ENCODE measurements at places on chromosomes 5 and 9.

- DNase-seq = no peak
Measured at GRCh38 chr9:19782005-19782404, 6.8 kb downstream of the SLC24A2 start.

GRCh38 chr5:6900247-6901227 is 187.3 kb downstream of the TENT4A start:
- no peak for DNase-seq

DNA sequence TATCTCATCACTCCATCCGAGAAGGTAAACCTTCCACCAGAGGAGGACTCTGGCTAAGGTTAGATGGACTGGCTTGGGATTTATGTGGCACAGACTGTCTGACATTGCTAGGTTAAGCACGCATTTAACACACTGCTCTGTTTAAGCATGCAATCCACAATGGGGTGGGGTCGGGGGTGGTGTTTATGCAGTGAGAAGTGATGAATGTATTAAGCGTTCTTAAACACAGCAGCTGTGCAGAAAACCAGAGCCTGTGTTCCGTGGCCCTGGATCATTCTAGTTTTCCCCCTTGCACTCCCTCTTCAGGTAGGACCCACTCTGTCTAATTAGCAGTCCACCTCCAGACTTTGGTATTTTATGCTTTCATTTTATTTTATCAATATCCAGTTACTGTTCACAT is 46.4 kb downstream of the STXBP1 start:
- no peak for DNase-seq

- no peak for DNase-seq
Measured at GRCh38 chr9:16884373-16884772, 13.9 kb upstream of the BNC2 start.

DNA sequence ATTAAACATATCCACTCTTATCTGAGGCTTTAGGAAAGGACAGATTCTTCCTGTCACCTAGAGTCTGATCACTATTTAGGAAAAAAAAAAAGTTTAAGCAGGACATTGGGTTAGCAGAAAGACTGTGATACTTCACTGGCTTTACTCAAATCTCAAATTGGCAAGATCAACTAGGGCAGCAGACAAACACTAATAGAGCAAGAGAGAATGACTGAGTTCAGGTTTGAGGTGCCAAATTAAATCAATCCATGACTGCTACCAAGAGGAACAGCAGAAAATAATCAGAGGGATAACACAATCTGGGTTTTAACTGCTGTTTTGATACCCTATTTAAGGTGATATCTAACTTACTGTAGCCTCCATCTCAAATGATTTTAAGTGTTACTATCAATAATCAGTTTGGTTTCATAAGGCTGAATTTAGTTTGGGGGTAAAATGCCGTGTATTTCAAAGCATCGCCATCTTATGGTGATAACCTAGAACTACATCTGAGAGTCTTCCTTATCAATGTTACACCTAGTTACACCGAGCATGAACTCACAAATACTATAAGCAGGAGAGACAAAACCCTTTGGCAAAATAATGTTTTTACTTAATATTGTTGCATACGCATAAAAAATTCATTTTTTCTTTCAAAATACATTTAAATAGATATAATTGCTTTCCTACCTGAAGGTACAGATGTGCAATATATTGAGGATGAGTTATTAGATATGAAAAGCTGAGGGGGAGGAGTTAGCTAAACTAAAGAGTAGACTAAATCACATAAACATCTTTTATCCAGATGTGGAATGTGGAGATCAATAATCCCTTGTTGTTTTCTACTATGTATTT is 286.4 kb upstream of the CDH12 start:
- no peak for DNase-seq

- no peak for DNase-seq
Measured at GRCh38 chr5:122183098-122183787, 53.9 kb downstream of the ZNF474 start.

- no peak for DNase-seq
Measured at GRCh38 chr9:85009251-85009650, 339.7 kb downstream of the NTRK2 start.

- no peak for DNase-seq
Measured at GRCh38 chr5:157747766-157748700, 4.5 kb downstream of the LSM11 start.

GRCh38 chr5:166648736-166649135 is 1642.7 kb upstream of the WWC1 start:
- DNase-seq = no peak

GRCh38 chr9:121783111-121783510 is 131.7 kb downstream of the DAB2IP start:
- DNase-seq = no peak

GRCh38 chr5:76162335-76162734 is 79.2 kb downstream of the SV2C start:
- DNase-seq = no peak

DNA sequence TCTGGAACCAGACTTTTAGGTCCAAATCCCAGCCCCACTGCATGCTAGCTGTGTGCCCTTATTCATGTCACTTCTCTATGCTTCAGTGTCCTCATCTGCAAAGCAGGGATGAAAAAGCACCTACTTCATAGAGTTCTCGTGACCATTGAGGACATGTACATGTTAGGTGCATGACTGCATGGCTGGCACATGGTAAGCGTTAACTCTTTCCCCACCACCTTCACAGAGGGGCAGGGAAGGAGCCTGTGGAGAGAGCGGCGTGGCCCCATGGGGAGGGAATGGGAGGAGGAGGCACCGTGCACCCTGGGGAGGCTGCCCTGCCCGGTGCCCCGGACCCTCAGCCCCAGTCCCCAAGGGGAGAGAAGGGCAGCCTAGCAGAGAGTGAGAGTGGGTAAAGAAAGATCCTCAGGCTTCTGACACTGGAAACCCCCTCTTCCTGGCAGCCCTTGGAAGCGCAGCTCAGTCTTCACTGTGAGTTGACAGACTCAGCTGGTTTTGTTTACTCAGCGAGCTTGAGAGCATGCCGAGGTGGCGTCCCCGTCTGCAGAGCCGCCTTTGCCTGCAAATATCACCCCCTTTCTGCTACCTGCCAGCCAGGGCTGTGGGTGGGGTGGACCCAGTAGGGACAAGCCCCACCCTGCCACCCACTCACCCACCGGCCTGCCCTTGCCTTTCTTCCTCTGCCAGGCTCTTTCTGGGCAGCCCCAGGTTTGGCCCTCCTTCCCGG is 10.6 kb upstream of the ANGPTL2 start:
- no peak for DNase-seq

- no peak for DNase-seq
Measured at GRCh38 chr9:34475097-34475496, 16.5 kb downstream of the DNAI1 start.

GRCh38 chr5:140570488-140570887 is 5.9 kb downstream of the SLC35A4 start:
- DNase-seq = no peak

DNA sequence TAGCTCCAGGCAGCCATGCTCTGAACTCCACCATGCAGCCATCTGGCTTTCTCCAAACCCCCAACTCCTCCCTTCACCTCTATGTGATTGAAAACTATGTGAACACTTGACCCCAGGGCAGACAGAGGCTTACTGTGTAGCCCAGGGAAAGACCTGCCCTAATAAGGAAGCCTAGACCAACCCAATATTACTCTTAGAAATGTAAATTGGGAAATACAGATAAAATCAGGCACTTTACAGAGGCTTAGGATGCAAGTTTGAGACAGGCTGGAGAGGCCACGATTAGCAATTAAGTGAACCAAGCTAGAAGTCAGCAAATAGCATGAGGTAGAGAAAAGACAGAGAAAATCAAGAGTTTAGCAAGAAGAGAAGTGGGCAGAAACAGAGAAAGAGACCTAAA is 141.7 kb upstream of the ABCA1 start:
- DNase-seq = no peak

GRCh38 chr5:175652741-175653663 is 4.9 kb upstream of the HRH2 start:
- no peak for DNase-seq

- no peak for DNase-seq
Measured at GRCh38 chr9:90020276-90020871, 415.6 kb downstream of the GADD45G start.

Measured in memory B cell (primary cell).